Cardiac atrium fibroblast (primary cell): ENCODE measurements at places on chromosomes 7 and 10. TPM values are rescaled to one million over a fixed set of nuclear protein-coding genes. Genes with fewer than 3 reads are reported as not detected.

TMEM130 gene
- 0.97 and 1.1 TPM in 2 replicates for total RNA-seq

AKR1C4 gene
- total RNA-seq = not detected in 2 replicates

ZNF277 gene
- 14.7 and 26.5 TPM in 2 replicates for total RNA-seq

LOXL4 gene
- total RNA-seq = 4.9 and 9.1 TPM in 2 replicates

TSPAN12 gene
- total RNA-seq = 0.16 and 0.72 TPM in 2 replicates

C10orf105 gene
- total RNA-seq = not detected in 2 replicates

COL26A1 gene
- not detected in 2 replicates for total RNA-seq

INPP5A gene
- total RNA-seq = 30.5 and 31.2 TPM in 2 replicates

DOCK1 gene
- 31.1 and 36.9 TPM in 2 replicates for total RNA-seq

CDC14C gene
- not detected in 2 replicates for total RNA-seq

RPEL1 gene
- under 0.01 TPM in 1 of 2 replicates, not detected in the other for total RNA-seq
